Stimulated activated CD4-positive, alpha-beta T cell treated with anti-CD3 and anti-CD28 coated beads, Interleukin-12 subunit alpha, Interleukin-12 subunit beta, amount 100 ng/mL, for 24 hours (primary cell): ENCODE measurements at places on chromosomes 7 and 10.

DNA sequence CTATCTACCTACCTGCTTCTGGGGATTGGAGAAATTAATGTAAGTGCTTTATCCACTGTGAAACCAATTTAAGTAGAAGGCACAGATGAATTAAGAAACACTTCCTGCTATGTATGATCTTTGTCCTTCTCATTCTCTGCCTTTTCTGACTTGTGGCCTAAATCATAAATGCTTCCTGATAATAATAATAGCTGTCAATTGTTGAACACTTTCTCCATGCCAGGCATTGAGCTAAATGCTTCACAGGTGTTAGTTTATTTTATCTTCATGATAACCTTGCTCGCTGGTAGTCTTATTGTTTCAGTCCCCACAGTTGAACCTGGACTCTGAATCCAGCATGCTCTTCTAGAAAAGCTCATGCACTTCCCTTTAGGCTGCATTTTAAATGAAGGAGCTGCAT is 75.4 kb downstream of the CHN2 start:
- DNase-seq: no peak

GRCh38 chr7:135714534-135715009 is 13.4 kb downstream of the SLC13A4 start:
- no peak for DNase-seq

- DNase-seq: no peak
Measured at GRCh38 chr10:124728071-124728829, 15.9 kb downstream of the FAM53B start.

GRCh38 chr10:61642676-61643075 is 20.1 kb upstream of the CABCOCO1 start:
- no peak for DNase-seq

- no peak for DNase-seq
Measured at GRCh38 chr7:28986765-28987110, 28.6 kb upstream of the TRIL start.

DNA sequence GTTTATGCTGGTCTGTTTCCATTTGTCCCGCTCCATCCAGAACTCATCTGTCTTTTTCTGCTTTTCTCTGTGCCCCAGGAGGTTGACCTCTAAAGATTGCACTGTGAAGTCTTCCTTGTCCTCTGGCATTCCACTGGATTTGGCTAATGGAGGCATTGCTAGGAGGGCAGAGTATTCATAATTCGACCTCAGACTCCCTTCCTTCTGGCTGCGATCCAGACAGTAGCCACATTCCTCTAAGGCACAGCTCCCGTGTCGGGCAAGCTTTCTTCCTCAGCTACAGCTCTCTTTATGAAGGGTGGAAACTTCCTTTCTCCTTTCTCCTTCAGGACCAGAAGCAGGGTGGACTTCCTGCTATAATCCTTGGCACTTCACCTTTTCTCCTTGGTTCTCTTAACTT is 175.9 kb downstream of the BAMBI start:
- no peak for DNase-seq

GRCh38 chr7:109003742-109004141 is 434.1 kb downstream of the DNAJB9 start:
- no peak for DNase-seq

DNA sequence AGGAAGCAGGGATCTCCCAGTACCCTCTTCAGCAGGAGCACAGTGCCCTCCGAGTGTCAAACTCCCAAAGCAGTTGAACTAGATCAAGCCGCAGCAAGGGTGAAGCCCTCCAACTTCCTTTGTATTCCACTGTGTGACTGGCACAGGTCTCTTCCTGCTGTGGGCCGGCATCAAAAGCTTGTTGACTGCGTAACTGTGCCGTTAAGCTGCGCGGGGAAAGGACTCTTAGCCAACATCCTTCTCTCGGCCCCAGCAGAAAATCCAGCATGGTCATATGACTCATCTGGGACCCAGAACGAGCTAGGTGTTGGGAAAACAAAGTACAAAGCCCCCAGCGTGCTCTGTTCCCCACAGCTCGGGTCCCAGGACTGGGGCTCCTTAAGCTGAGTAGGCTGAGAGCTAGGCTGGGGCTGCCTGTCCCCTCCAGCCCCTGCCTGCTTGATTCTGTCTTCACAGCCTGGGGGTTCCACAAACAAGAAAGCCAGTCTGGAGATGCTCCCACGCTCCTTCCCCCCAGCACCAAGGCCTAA is 52.2 kb downstream of the COL17A1 start:
- DNase-seq: no peak

DNA sequence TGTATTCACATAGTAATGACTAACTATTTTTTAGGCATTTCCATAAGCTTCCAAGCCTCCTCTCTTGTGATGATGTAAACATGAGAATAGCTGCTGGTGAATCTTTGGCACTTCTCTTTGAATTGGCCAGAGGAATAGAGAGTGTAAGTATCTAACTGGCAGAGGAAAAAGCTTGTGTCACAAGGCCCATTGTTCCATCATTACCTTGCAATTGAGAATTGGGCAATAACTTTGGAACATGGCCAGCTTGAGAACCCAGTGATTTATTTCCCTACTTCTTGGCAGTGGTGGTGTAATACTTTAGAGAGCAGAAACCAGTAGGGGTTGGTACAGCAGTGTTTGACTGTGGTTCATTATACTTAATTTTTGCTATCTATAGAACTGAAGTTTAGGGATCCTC is 12.0 kb downstream of the IFRD1 start:
- no peak for DNase-seq

- no peak for DNase-seq
Measured at GRCh38 chr7:77752016-77752415, 46.2 kb downstream of the TMEM60 start.

DNA sequence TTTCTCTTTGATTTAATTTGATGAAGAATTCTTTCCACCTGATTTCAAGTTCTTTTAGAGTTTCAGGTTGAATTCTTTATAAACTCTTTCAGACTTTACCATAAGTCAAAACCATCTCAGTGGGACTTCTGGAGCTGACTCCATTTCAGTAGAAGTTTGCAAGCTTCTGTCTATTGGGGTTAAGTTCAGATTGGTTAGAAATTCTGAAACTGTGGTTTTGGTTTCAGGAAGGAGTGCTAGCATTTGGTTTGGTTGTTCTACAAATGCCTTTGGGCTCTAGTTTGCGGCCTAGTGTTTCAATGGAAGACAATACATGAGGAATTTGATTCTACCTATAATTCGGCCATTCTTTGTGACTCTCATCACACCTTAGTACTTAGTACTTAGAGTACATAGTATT is 176.8 kb upstream of the RHOBTB1 start:
- no peak for DNase-seq
